Caco-2 (cell line): ENCODE measurements at places on chromosomes 5 and 9. TPM values are rescaled to one million over a fixed set of nuclear protein-coding genes. Genes with fewer than 3 reads are reported as not detected.

Gene PCDHA12
- total RNA-seq = not detected in 2 replicates

Gene SLC6A7
- total RNA-seq = not detected in 2 replicates

Gene EPB41L4B
- 14.7 and 16.3 TPM in 2 replicates for total RNA-seq

Gene PCDHA5
- not detected in 2 replicates for total RNA-seq

Gene NEUROG1
- not detected in 2 replicates for total RNA-seq

Gene PIGO
- total RNA-seq = 38.7 and 41.5 TPM in 2 replicates

DNA sequence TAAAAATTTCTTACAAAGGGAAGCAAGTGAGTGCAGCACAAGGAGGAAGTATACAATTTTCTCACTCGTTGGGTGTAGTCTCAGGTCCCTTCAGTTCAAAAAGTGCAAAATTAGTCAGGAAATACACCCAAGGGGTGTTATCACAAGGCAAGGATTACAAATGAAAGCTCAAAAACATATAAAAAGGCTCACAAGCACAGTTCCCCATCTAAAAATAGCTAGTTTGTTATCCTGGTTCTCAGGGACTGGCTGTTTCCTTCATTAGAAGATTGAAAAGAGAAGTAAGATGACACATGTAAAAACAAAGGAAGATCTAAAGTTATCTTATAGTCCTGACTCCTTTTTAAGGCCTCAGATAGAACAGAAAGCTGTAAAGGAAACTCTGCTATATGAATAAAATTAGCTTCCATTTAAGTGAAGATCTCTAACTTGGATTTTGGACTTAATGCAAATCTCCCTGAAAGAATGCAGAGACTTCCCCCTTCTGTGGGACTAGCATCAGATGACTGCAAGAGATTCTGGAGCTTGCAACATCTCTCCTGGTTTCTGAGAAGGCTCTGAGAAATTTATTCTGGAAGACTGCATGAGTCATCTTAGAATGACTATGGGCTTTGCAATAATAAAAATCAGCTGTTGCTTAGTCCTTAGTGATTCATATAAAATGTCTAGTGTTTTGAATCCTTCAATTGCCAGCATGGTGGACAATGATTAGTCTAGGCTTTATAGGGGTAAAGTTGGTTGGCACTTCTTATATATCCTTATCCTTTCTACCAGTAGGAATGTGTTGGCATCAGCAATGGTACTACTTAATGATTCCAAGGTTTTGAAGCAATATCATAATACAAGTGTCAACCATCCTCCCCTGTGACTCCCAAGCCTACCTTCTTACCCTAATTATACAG is 25.4 kb downstream of the DAB2 start:
- peak overlapping the region; percentile 92 for H3K27ac ChIP-seq
- no peaks in the 10 kb centered on the region for H3K36me3 ChIP-seq
- DNase-seq = peak; percentile 70
- H3K4me1 ChIP-seq = peaks cover 50% of the 10 kb centered on the region
- no peaks in the 10 kb centered on the region for H3K27me3 ChIP-seq
- no peak overlapping the region for H3K4me3 ChIP-seq

DNA sequence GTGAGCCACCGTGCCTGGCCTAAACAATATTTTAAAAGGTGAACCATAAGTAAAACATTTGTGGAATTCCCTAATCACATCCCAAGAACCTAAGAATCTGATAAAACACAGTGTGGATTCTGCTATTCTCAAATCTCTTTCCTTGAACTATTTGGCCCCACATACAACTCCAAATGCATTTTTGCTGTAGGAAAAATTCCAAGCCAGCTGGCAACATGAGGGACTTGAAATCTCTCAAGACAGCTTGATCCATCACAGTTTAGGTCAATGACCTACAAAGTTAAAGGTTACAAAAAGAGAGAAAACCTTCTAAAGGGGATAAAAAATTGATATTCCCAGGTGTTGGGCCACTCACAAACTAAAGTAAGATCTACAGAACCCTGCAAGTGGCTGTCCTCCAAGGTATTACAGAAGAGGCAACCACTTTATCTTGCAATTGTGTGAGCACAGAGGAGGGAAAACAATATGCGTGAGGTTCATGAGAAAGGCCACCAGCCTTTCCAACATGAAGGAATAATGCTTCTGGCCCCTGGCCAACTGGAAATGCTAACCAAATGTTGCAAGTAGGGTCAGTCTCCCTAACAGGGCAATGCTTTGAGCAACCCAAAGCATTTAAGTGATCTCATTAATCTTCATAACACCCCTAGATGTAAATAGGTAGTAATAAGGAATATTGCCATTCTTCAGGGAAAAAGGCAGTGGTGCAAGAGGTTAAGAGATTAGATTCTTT is 221.4 kb downstream of the SEMA5A start:
- no peaks in the 10 kb centered on the region for H3K27me3 ChIP-seq
- no peaks in the 10 kb centered on the region for H3K36me3 ChIP-seq
- no peak overlapping the region for H3K4me3 ChIP-seq
- H3K27ac ChIP-seq = no peak overlapping the region

GRCh38 chr5:142521706-142522105 is 164.2 kb downstream of the FGF1 start:
- H3K27me3 ChIP-seq = no peaks in the 10 kb centered on the region
- peaks cover 10% of the 10 kb centered on the region; the same call in 1 of the 2 replicates for H3K4me1 ChIP-seq
- H3K27ac ChIP-seq = no peak overlapping the region
- no peaks in the 10 kb centered on the region for H3K36me3 ChIP-seq

DNA sequence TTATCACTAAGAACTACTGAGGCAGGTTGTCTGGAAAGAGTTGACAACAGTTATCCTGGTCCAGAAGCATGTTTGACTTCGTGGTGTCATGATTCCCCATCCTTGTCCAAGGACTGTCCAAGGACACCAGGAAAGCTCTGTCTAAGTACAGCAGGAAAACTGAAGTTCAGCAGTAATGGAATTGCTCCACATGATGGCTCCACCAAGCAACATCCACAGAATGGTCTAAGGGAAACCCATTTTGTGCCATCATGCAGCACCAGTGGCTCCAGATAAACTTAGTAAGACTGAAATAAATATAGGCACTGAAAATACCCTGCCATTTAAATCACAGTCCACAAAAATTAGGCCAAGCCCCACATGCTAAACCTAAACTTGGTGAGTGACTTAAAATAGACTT is 192.8 kb downstream of the CDH18 start:
- no peak overlapping the region for H3K27ac ChIP-seq
- H3K27me3 ChIP-seq = no peaks in the 10 kb centered on the region
- H3K4me1 ChIP-seq = no peaks in the 10 kb centered on the region
- peak; percentile 25 for DNase-seq
- H3K36me3 ChIP-seq = no peaks in the 10 kb centered on the region

DNA sequence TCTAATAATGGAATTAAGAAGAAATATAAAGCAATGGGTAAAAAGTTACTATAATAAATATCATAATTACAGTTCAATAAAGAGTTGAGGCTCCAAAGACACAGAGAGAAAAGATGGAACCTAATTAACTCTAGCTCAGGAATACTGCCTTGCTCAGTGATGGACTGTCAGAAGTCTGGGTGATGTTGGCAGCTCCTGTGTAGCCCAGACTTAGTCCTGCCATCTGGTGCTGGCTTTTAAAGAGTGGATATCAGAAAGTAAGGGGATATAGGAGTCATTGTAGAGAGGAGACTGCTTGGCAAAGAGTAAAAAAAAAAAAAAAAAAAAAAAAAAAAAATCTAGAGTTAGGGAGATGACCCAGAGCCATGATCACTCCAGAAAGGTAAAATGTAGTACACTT is 551.9 kb upstream of the DMAC1 start:
- H3K27me3 ChIP-seq = no peaks in the 10 kb centered on the region
- H3K27ac ChIP-seq = no peak overlapping the region
- DNase-seq = no peak
- H3K4me3 ChIP-seq = no peak overlapping the region
- no peaks in the 10 kb centered on the region for H3K36me3 ChIP-seq

DNA sequence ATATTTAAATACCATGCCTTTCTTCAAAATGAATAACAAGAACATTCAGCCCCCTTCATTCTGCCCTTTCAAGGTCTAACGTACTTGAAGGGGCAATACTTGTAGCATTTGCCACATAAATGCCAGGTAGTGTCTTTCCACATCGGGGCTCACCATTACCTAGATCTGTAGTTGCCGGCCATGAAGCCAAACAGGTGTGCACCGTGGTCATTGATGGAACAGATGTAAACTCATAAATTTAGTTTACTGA is 193.0 kb downstream of the CD180 start:
- peak overlapping the region; percentile 95 for H3K27ac ChIP-seq
- H3K4me1 ChIP-seq = peaks cover 45% of the 10 kb centered on the region
- no peaks in the 10 kb centered on the region for H3K36me3 ChIP-seq
- no peaks in the 10 kb centered on the region for H3K27me3 ChIP-seq
- no peak for DNase-seq
- H3K4me3 ChIP-seq = peak overlapping the region; percentile 51

DNA sequence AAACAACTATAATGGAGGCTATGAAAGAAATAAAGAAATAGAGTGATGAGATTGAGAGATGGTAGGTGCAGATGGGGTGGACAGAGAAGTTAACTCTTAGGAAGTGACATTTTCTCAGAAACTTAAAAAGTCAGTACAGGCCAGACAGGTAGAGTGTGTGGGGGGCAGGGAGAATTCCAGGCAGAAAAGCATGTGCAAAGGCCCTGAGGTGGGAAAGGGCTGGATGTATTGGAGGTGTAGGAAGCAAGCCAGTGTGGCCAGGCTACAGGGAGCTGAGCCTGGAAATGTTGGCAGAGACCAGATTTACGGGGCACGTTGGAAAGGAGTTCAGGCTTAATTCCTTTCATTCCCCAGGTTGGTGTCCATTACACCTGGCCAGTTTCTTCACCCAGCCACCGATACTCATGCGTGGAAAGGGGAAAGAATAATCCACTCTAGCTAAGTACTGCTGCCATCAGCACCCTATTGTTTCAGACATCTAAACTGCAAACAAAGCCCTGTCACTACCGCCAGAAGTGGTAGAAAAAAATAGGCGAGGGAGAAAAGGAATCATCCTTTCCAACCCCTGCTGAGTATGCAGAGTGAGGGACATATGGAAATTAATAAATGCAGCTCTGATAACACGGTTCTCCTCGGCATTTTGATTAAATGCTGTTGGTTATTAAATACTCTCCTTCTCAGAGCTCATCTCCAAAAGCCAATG is 116.8 kb upstream of the GPR151 start:
- no peaks in the 10 kb centered on the region for H3K36me3 ChIP-seq
- no peaks in the 10 kb centered on the region for H3K27me3 ChIP-seq
- no peaks in the 10 kb centered on the region for H3K4me1 ChIP-seq
- no peak overlapping the region for H3K27ac ChIP-seq
- no peak overlapping the region for H3K4me3 ChIP-seq

- no peaks in the 10 kb centered on the region for H3K4me1 ChIP-seq
- no peak overlapping the region for H3K4me3 ChIP-seq
- H3K27ac ChIP-seq = no peak overlapping the region
- no peaks in the 10 kb centered on the region for H3K27me3 ChIP-seq
- no peak for DNase-seq
Observed at GRCh38 chr9:118721923-118722322, 647.3 kb downstream of the BRINP1 start.

DNA sequence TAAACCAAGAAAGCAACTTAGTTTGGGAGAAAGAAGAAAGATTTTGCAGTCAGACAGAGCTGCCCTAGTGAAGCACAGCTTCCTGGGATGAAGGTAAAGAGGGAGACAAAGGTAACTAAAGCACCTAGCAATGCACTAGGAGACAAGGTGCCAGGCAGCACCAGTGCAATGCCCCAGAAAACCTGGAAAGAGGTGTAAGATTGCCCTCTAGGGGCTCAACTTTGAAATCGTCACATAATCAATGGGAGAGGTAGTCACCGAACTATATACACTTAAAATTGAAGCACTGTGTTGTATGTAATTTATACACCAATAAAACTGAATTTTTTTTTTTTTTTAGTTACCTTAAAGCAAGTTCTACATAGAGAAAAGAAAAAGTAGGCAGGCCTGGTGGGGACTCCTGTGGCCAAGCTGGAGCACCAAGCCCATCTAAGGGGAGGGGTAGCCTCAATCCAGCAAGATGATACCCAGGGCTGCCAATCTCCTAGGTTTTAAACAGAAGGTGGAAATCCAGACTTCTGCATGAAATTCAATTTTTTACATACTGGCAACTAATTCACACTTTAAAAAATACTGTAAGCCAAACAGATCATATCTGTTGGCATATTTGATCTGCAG is 48.2 kb downstream of the CDK5RAP2 start:
- H3K27ac ChIP-seq = no peak overlapping the region
- H3K27me3 ChIP-seq = no peaks in the 10 kb centered on the region
- H3K4me3 ChIP-seq = no peak overlapping the region
- peaks cover 18% of the 10 kb centered on the region for H3K4me1 ChIP-seq
- peaks cover 4% of the 10 kb centered on the region for H3K36me3 ChIP-seq

GRCh38 chr5:35803191-35803651 is 53.5 kb upstream of the IL7R start:
- no peak for DNase-seq
- no peaks in the 10 kb centered on the region for H3K36me3 ChIP-seq
- H3K4me1 ChIP-seq = no peaks in the 10 kb centered on the region

GRCh38 chr9:133991964-133992779 is at the start of gene VAV2:
TSS of gene VAV2 (minus strand) at chr9:133992324. CDS start at chr9:133992278, 46 bp downstream.
- no peaks in the 10 kb centered on the region for H3K27me3 ChIP-seq
- H3K4me3 ChIP-seq = peak within 1 kb of the TSS; percentile 75
- H3K4me1 ChIP-seq = peaks cover 23% of the 10 kb centered on the region

DNA sequence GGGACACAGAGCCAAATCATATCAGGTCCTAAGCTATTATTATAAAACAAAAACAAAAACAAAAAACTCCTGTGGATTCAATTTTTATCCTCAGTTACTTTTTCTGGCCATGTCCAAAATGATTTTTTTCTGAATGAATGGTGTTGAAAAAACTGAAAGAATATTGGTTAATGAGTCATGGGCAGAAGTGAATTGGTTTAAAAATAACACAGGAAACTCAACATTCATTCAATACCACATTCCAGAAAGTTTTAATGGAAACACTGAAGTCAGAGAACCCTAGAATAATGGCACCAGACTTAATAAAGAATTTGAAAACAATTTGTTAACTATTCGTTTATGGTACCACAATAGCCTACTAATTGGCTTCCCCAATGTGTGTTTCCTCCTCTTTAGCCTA is 102.4 kb upstream of the CDH9 start:
- no peak for DNase-seq
- H3K27ac ChIP-seq = no peak overlapping the region
- H3K4me3 ChIP-seq = no peak overlapping the region
- no peaks in the 10 kb centered on the region for H3K36me3 ChIP-seq
- no peaks in the 10 kb centered on the region for H3K4me1 ChIP-seq

GRCh38 chr9:128203707-128204551 is 750 bp downstream of the DNM1 start:
- DNase-seq = peak; percentile 37
- no peaks in the 10 kb centered on the region for H3K36me3 ChIP-seq
- peaks cover 6% of the 10 kb centered on the region; the same call in 1 of the 2 replicates for H3K4me1 ChIP-seq
- H3K27ac ChIP-seq = no peak overlapping the region
- H3K27me3 ChIP-seq = no peaks in the 10 kb centered on the region

DNA sequence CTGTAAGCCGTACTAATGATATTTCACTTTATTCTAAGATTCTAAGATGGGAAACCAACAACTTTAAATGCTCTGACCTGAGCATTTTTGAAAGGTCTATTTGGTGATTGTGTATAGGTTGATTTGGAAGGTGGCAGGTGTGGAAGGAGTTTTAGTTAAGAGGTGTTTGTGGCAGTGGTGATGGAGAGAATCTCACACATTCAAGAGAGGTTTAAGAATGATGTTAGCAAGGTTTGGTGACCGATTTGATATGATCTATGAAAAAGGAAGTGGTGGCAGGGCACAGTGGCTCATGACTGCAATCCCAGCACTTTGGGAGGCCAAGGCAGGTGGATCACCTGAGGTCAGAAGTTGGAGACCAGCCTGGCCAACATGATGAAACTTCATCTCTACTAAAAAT is 319.2 kb upstream of the CD180 start:
- no peaks in the 10 kb centered on the region for H3K36me3 ChIP-seq
- H3K27me3 ChIP-seq = no peaks in the 10 kb centered on the region
- no peak overlapping the region for H3K27ac ChIP-seq
- DNase-seq = no peak
- no peaks in the 10 kb centered on the region for H3K4me1 ChIP-seq
